ENCODE measurements at places on chromosomes 3 and 15. TPM values are rescaled to one million over a fixed set of nuclear protein-coding genes. Genes with fewer than 3 reads are reported as not detected.
A peak's percentile ranks its signal among the peaks of the same experiment; 100 is the strongest.

Gene CHRNA7
- total RNA-seq = 5.2 TPM

Gene ETFA
- 366 TPM for total RNA-seq

Gene LRRC2
- total RNA-seq = 0.44 TPM

Gene LZTFL1
- total RNA-seq = 10.5 TPM

Gene LHFPL4
- total RNA-seq = 0.05 TPM

Gene PSTPIP1
- 4.2 TPM for total RNA-seq

Gene SOX14
- total RNA-seq = not detected

Gene RYR3
- 0.17 TPM for total RNA-seq

GRCh38 chr3:55406696-55407425 lies 80.2 kb downstream of the WNT5A start:
- H3K4me1 ChIP-seq = no peaks in the 10 kb centered on the region

DNA sequence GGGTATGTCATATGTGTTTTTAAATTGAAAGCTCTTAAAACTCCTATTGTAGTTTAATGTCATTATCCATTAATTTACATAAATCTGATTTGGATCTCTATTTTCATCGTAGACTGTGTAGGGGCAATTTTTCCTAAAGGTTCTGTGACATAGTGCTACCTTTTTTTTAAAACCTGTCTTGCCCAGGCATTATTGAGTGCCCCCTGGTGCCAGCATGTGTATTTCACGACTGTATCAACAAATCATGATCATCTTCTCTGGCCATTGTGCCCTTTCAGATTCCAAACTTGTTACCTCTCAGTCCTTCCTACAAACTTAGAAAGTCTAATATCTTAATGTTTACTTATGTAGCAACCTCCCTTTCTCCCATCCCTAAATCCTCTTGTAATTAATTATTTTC lies 97.2 kb upstream of the FLNB start:
- no peaks in the 10 kb centered on the region for H3K4me1 ChIP-seq
- no peaks in the 10 kb centered on the region for H3K27me3 ChIP-seq
- peaks cover 13% of the 10 kb centered on the region for H3K36me3 ChIP-seq
- no peak overlapping the region for H3K27ac ChIP-seq
- DNase-seq = peak; percentile 25

GRCh38 chr3:31946484-31947081 lies 34.5 kb downstream of the OSBPL10 start:
- H3K36me3 ChIP-seq = no peaks in the 10 kb centered on the region
- H3K27ac ChIP-seq = no peak overlapping the region
- no peak overlapping the region for H3K4me3 ChIP-seq

GRCh38 chr3:152183473-152183872 lies 85.3 kb upstream of the MBNL1 start:
- no peaks in the 10 kb centered on the region for H3K4me1 ChIP-seq
- H3K27me3 ChIP-seq = no peaks in the 10 kb centered on the region
- DNase-seq = no peak
- H3K27ac ChIP-seq = no peak overlapping the region
- H3K36me3 ChIP-seq = no peaks in the 10 kb centered on the region

DNA sequence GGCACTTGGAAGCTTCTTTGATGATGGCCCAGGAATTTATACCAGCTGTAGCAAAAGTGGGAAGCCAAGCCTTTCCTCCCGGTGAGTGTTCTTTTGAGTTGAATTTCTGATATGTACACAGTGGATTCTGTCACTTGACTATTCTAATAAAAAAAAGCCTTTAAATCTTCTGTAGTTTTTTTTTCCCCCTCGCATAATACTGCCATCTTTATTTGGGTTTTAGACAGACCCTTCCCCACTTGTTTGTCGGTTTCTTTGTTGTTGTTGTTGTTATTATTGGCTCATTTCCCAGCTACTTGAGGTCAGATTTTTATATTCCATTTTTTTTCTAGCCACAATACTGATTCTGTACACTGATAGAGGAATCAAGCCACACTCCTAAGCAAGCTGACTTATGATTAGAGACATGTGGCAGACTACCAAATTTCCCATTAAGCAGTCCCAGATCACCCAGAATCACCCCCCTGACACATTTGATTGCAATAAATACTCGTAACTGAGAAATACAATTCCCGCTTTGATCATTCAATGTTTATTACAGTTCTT lies 122.4 kb upstream of the IL12A start:
- no peaks in the 10 kb centered on the region for H3K4me1 ChIP-seq
- DNase-seq = no peak
- H3K27me3 ChIP-seq = no peaks in the 10 kb centered on the region

DNA sequence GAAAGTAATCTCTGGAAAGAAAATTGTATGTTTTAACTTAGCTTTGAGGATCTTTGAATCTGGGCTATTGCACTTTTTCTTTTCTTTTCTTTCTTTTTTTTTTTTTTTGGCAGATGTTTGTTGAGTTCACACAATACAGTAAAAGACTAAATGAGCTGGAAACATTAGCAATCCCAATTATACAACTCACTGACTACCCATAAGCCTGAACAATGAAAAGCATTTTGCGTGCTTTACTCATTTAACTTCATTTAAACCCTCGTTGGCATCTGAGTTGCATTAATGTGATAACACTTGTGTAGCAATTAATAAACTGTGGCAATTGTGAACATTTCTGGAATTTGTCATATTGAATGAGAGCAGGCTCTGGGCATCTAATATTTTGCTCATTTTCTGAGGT lies 269.4 kb upstream of the RBMS3 start:
- H3K4me1 ChIP-seq = no peaks in the 10 kb centered on the region
- no peaks in the 10 kb centered on the region for H3K27me3 ChIP-seq
- no peak for DNase-seq
- H3K27ac ChIP-seq = no peak overlapping the region
- no peaks in the 10 kb centered on the region for H3K36me3 ChIP-seq

GRCh38 chr15:63763476-63764123 lies 70.1 kb downstream of the HERC1 start:
- DNase-seq = no peak
- H3K4me1 ChIP-seq = no peaks in the 10 kb centered on the region
- H3K4me3 ChIP-seq = no peak overlapping the region
- peaks cover 4% of the 10 kb centered on the region for H3K36me3 ChIP-seq
- H3K27me3 ChIP-seq = no peaks in the 10 kb centered on the region
- no peak overlapping the region for H3K27ac ChIP-seq

GRCh38 chr3:38039101-38039898 lies at the start of gene DLEC1:
Gene DLEC1, plus strand, starts transcription at chr3:38039208. Its CDS starts 18 bp downstream, at chr3:38039226.
- H3K27ac ChIP-seq = peak within 1 kb of the TSS; percentile 57
- H3K36me3 ChIP-seq = no peaks in the 10 kb centered on the region
- H3K4me3 ChIP-seq = peak within 1 kb of the TSS; percentile 36
- DNase-seq = peak; percentile 86

DNA sequence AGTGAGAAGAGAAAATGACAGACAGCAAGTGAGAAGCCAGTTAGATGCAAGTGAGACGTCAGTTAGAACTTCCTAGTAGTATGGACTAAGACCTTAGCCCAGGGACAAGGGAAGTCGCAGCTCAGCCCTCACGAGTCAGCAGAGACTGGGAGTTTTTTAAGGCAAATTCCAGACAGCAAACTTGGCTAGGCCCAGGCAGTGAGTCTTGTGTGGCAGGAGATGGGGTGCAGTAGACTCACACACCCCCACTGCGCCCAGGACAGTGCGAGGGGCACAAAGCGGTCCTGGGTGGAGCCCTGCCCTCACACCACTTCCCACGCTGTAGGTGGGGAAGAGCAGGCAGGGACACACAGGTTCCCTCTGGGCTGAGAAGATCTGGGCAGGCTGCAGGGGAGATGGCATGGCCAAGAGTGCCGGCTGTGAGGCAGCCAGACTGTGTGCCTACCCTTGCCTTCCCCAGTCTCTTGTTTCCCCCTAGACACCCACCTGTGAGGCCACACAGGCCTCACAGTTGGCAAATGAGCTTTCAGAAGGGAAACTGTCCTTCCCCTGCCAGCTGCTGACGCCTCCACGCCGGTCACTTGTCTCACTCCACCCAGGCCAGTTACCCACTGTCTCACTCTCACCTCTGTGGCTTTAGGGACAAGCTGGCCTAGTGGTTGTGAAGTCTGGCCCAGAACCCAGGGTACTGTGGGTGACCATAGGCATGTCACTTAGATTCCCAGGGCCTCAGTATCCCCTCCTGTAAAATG lies 13.7 kb upstream of the PRKCD start:
- no peak overlapping the region for H3K27ac ChIP-seq
- no peaks in the 10 kb centered on the region for H3K36me3 ChIP-seq
- H3K27me3 ChIP-seq = no peaks in the 10 kb centered on the region
- peaks cover 34% of the 10 kb centered on the region for H3K4me1 ChIP-seq
- no peak for DNase-seq
- no peak overlapping the region for H3K4me3 ChIP-seq

GRCh38 chr15:72423256-72423655 lies 25.2 kb downstream of the TMEM202 start:
- no peak overlapping the region for H3K27ac ChIP-seq
- no peak for DNase-seq
- H3K27me3 ChIP-seq = no peaks in the 10 kb centered on the region
- no peak overlapping the region for H3K4me3 ChIP-seq

- no peaks in the 10 kb centered on the region for H3K27me3 ChIP-seq
- no peak overlapping the region for H3K4me3 ChIP-seq
- no peaks in the 10 kb centered on the region for H3K36me3 ChIP-seq
- H3K27ac ChIP-seq = no peak overlapping the region
These were observed 96.4 kb upstream of the SLCO2A1 start for GRCh38 chr3:134126153-134126552.

DNA sequence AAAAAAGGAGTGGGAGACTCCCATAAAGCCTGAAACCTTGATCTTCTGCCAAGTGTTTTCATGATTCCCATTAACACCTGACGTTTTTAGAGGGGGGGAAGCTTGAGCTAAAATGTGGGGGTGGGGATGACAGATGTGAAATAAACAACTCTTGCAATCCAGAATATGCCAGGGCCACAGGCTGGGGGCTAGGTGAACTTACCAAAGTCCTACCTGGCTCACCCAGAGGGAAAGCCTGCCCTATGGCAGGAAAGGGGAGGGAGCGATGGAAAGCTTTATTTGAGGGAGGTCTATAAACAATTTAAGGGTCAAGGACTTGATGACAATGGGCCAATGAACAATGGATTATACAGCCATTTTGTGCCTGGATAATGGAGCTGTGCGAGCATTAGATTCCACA lies 108.3 kb downstream of the LRIG1 start:
- H3K27ac ChIP-seq = no peak overlapping the region
- no peak for DNase-seq
- H3K36me3 ChIP-seq = peaks cover 8% of the 10 kb centered on the region
- H3K4me1 ChIP-seq = no peaks in the 10 kb centered on the region

GRCh38 chr3:97885931-97886824 lies 64.4 kb downstream of the CRYBG3 start:
- H3K36me3 ChIP-seq = no peaks in the 10 kb centered on the region
- no peak overlapping the region for H3K27ac ChIP-seq
- H3K4me1 ChIP-seq = peaks cover 4% of the 10 kb centered on the region
- no peak for DNase-seq
- no peak overlapping the region for H3K4me3 ChIP-seq

DNA sequence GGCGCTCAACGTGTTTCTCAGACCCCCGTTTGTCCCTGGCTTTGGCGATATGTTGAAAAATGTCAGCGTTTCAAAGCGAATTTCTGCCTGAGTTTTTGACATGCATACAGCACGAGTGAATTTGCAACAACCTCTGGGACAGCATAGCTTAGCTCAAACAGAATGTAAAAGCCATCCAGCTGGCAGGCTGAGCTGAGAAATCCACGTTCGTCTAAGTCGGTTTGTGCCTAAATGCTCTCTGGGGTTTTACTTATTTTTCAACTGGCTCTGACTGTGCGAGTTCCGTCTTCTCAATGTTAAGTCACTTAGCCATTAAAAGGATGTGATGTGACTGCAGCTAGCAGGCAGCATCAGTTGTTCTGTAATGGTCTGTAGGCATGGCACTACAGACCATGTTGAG lies 243.5 kb upstream of the SLCO3A1 start:
- H3K27me3 ChIP-seq = no peaks in the 10 kb centered on the region
- H3K27ac ChIP-seq = no peak overlapping the region
- DNase-seq = no peak

GRCh38 chr15:82647835-82648256 lies 683 bp upstream of the CPEB1 start:
- peaks cover 30% of the 10 kb centered on the region for H3K27me3 ChIP-seq
- no peak overlapping the region for H3K27ac ChIP-seq
- H3K4me1 ChIP-seq = no peaks in the 10 kb centered on the region
- no peaks in the 10 kb centered on the region for H3K36me3 ChIP-seq
- no peak for DNase-seq

- H3K27me3 ChIP-seq = no peaks in the 10 kb centered on the region
- no peak overlapping the region for H3K27ac ChIP-seq
- no peaks in the 10 kb centered on the region for H3K36me3 ChIP-seq
- H3K4me1 ChIP-seq = no peaks in the 10 kb centered on the region
- H3K4me3 ChIP-seq = no peak overlapping the region
These were observed 23.8 kb downstream of the CFAP161 start for GRCh38 chr15:81157939-81158223.

DNA sequence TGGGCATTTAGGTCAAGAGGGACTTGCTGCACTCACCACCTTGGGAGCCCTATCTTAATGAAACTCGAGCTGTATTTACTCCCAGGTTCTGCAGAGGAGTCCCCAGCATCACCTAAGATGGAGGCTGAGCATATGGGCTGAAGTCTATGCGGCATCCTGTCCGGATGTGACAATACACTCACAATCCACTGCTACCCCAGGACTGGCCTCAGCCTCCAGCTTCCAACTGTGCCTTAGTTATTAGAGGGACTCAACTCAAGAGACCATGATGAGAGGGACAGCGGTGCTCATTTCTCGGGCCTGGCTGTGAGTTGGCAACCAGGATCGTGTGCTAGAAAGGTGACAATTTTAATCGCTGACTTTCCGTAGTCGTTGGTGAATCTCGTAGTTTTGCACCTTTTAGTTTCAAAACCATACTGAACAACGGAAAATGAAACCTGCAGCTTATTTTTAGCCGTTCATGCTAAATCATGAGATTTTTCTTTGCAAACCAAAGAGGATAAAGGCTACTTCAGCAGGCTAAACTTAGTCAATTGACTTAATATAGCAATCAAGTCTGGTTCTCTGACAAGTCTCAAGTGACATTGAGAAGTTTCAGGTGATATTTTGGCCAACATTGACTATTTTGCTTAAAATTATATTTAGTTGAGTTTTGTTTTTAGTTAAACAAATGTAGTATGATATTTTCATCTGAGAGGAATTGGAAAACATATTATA lies 11.1 kb downstream of the ZBTB38 start:
- H3K4me1 ChIP-seq = peaks cover 4% of the 10 kb centered on the region
- no peak for DNase-seq
- no peaks in the 10 kb centered on the region for H3K27me3 ChIP-seq

- no peak overlapping the region for H3K4me3 ChIP-seq
- H3K27me3 ChIP-seq = no peaks in the 10 kb centered on the region
- DNase-seq = no peak
- no peak overlapping the region for H3K27ac ChIP-seq
- H3K4me1 ChIP-seq = no peaks in the 10 kb centered on the region
These were observed 141.7 kb downstream of the CACNA2D3 start for GRCh38 chr3:54264050-54264449.

DNA sequence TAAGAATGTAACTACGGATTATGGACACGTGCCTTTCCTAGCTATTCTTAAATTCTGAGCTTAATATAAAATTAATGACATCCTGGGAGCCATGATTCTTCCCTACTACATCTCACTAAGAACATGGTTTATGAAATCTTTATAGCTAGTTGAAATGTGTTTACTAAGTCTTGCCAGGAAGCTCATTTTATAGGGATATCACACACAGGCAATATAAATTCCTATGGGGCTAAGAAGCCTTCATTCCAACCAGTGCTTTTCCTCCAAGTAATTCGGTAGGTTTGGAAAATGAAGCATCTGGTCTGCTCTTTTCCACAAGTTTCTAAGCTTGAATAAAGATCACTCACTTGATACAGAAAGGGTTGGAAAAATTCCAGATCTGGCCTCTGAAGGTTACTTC lies 802.6 kb downstream of the FHIT start:
- no peak for DNase-seq
- no peak overlapping the region for H3K4me3 ChIP-seq
- no peak overlapping the region for H3K27ac ChIP-seq
- no peaks in the 10 kb centered on the region for H3K4me1 ChIP-seq
- H3K36me3 ChIP-seq = no peaks in the 10 kb centered on the region
- no peaks in the 10 kb centered on the region for H3K27me3 ChIP-seq
